ENCODE measurements at places on chromosomes 12 and 14. TPM values are rescaled to one million over a fixed set of nuclear protein-coding genes. Genes with fewer than 3 reads are reported as not detected.
A peak's percentile ranks its signal among the peaks of the same experiment; 100 is the strongest.

DNA sequence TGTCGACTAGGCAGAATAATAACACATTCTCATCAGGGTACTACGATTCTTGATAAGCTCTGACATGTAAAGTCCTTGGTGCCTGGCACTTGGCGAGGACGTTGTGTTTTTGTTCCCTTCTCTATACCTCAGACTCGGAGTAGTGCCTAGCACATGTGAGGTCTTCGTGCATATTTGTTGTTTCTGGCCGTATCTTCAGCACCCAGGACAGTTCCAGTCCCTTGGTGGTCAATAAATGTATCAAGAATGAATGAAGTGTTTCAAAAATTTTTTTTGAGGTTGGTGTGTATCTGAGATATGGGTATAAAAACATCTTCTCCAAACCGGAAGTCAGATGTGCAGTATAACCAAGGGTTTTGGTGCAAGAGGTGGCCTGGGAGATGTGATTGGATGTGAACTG, 198.2 kb downstream of the AACS start:
- DNase-seq = no peak

DNA sequence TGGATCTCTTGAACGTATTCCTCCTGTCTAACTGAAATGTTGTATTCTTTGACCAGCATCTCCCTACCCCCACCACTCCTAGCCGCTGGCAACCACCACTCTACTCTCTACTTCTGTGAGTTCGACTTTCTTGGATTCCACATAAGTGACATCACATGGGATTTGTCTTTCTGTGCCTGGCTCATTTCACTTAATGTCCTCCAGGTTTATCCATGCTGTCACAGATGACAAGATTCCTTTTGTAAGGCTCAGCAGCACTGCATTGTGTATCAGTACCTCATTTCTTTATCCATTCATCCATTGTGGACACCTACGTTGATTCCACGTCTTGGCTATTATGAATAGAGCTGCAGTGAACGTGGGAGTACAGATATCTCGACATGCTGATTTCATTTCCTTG, 10.5 kb downstream of the PRKAB1 start:
- no peak for DNase-seq

DNA sequence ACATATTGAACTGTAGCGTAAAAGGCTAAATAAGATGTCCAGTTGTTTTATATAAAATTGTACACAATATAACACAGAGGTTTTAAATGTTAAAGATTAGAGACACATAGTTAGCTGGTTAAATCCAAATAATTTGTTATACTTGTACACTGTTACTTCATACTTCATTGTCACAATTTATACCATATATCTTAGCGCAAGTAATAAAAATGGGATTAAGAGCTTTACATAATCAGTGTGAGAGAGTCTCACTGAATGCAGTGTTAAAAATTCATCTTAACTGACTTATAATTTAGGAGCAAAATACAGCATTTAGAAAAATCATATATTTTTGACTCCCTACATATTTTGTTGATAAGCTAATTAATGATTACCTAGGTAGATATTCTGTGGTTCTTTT, 36.1 kb downstream of the LRFN5 start:
- DNase-seq = no peak

DNA sequence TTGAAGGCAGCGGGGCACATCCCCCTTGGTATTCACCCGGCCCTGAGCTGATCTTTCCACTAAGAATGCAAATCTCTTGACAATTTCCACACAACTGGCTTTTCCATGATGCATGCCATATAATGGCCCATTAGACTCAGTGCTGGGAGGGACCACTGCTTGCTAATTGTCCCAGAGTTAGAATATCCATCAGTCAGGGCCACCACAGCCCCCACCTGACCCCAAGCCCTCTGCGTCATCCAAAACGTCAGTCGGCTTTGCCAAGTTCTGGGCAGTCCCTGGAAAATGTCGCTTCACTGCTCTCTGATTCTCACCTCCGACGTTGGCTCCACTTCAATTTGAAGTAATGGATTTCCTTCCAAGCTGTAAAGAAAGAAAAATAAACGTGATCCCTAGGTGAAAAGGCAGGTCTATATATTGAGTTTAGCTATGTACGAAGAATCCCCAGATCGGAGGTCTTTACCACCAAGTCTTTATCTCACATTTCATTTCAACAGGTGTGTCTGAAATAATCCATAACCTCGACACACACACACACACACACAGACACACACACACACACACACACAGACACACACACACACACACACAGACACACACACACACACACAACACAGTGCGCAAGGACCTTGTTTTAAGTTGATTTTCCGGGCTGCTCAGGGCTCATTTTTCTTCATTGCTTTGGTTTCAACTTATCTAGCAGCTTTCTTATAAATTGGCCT, 165.5 kb upstream of the NOS1 start:
- DNase-seq = peak; percentile 37

Gene TTC9
- 0.67 TPM for total RNA-seq

Measured in left ventricle myocardium superior (tissue), 1 donor.